ENCODE measurements at places on chromosomes 11 and 22. TPM values are rescaled to one million over a fixed set of nuclear protein-coding genes. Genes with fewer than 3 reads are reported as not detected.
A peak's percentile ranks its signal among the peaks of the same experiment; 100 is the strongest.

GRCh38 chr11:19589567-19590260 is 122.9 kb upstream of the NAV2 start:
- H3K4me1 ChIP-seq: no peaks in the 10 kb centered on the region
- H3K4me3 ChIP-seq: no peak overlapping the region
- H3K27me3 ChIP-seq: no peaks in the 10 kb centered on the region
- H3K36me3 ChIP-seq: no peaks in the 10 kb centered on the region

DNA sequence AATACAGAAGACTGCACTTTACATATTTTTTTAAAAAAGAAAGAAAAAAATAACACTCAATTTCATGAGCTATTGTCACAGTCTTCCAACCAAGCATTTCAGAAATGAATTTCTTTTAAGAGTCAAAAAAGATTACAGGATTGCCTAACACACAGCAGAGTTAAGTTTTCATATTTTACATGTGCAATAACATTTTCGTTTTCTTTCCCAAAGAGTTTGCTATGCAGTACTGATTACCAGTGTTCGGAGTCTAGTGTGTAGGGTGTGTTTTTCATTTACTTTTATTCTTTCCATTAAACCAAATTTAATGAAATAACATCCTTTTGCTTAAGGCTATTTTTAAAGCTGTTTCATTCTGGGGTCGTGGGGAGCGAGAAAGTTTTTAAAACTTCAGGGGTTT is 53.2 kb downstream of the MN1 start:
- no peaks in the 10 kb centered on the region for H3K36me3 ChIP-seq
- no peak for DNase-seq
- H3K27me3 ChIP-seq: peaks cover 9% of the 10 kb centered on the region
- H3K4me1 ChIP-seq: peaks cover 9% of the 10 kb centered on the region
- no peak overlapping the region for H3K4me3 ChIP-seq
- no peak overlapping the region for H3K27ac ChIP-seq

DNA sequence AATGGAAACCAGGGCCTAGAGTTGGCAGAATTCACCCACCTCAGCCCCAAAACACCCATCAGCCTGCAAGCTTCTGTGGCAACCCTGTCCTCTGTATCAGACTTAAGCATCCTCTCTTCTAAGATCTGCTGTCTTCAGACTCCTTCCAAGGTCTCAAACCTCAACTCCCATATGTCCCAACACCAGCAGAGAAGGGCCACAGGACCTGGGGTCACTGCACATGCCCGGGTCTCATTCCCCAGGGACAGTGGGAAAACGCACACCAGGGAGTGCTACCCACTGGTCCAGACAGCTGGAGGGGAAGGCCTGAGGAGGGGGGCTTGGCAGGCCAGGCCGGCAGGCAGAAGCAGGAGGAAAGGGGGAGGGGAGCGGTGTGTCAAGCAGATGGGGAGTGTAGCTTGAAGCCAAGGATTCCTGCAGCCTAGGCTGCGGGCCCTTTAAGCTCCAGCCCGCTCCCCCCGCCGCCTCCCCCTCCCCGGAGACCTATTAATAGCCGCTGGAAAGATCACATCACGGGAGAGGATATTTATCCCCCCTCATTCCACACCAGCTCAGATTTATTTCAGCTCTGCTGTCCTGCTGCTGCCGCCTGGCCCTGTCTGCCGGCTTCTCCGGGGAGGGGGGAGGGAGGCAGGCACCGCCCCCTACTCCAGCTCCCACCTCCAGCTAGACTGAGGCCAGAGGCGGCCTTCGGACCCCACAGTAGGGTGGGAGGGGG is 16.7 kb downstream of the BCL9L start:
- H3K4me1 ChIP-seq: peaks cover 72% of the 10 kb centered on the region
- H3K27ac ChIP-seq: peak overlapping the region; percentile 90
- H3K27me3 ChIP-seq: no peaks in the 10 kb centered on the region
- H3K4me3 ChIP-seq: peak overlapping the region; percentile 53
- DNase-seq: peak; percentile 75

DNA sequence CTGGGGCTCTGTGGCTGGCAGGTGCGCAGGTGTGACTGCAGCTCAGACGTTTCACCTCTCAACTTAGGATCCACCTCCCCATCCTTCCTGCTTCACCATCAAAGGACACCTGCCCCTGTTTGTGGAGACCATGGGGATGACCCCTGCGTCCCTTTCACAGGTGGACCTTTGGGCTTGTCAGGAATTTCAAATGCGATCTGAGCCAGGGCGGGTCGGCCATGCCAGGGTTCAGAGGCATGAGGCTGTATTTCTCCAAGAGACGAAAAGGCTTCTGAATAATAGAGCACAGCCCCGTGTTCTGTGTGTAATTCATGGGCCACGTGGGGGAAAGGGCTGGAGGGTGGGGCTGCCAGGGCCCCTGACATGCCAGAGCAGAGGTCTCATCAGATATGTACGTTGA is 668.0 kb downstream of the BRD1 start:
- no peak overlapping the region for H3K27ac ChIP-seq
- no peak overlapping the region for H3K4me3 ChIP-seq
- H3K27me3 ChIP-seq: peaks cover 16% of the 10 kb centered on the region

DNA sequence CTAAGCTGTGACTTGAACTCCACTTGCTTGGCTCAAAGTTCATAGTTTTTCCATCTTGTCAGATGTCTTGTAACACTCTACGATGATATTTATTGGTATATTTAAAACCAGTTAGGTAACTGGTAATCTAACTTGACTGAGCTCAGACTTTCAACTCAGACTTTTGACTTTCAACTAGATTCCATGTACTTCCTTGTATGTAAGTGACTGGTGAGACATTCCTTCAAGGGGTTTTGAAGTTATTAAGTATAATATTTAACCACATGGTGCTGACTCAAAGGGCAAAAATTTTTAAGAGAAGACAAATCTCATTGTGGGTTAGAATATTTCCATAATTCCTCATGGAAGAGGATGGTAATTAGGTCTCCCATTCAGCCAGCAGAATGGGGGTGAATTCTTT is 631.3 kb upstream of the ANO5 start:
- H3K36me3 ChIP-seq: no peaks in the 10 kb centered on the region
- H3K4me1 ChIP-seq: no peaks in the 10 kb centered on the region
- H3K27ac ChIP-seq: no peak overlapping the region
- no peaks in the 10 kb centered on the region for H3K27me3 ChIP-seq
- no peak for DNase-seq

DNA sequence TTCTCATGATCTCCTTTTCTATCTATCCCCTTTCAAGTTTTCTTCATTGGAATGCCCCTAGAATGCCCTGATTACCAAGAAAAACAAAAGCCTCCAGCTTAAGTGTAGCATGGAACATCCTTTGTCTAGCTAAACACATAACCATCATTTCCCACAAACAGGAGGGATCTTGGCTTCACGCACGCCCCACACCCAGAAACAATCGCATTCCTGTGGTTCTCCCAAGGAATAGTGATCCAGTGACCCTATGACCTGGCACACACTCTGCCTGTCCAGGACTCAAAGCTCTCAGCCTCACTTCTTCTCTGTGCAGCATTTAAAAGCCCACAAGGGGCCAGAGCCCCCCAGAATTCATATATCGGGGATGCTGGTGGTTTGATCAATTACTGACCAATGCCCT is 9.3 kb upstream of the POU2AF1 start:
- H3K4me1 ChIP-seq: no peaks in the 10 kb centered on the region
- DNase-seq: no peak
- no peak overlapping the region for H3K27ac ChIP-seq
- no peak overlapping the region for H3K4me3 ChIP-seq
- H3K27me3 ChIP-seq: no peaks in the 10 kb centered on the region

- no peak overlapping the region for H3K4me3 ChIP-seq
- peaks cover 10% of the 10 kb centered on the region for H3K4me1 ChIP-seq
- no peak overlapping the region for H3K27ac ChIP-seq
- peak; percentile 49 for DNase-seq
Observed at GRCh38 chr11:15770798-15771414, 585.4 kb downstream of the SOX6 start.

GRCh38 chr11:2190657-2191471 is 19.2 kb upstream of the TH start:
- H3K27ac ChIP-seq: no peak overlapping the region
- no peak overlapping the region for H3K4me3 ChIP-seq
- peaks cover 19% of the 10 kb centered on the region for H3K4me1 ChIP-seq
- DNase-seq: peak; percentile 66

- H3K27me3 ChIP-seq: no peaks in the 10 kb centered on the region
- DNase-seq: no peak
- no peak overlapping the region for H3K4me3 ChIP-seq
- no peaks in the 10 kb centered on the region for H3K36me3 ChIP-seq
- H3K27ac ChIP-seq: no peak overlapping the region
Observed at GRCh38 chr22:33461698-33462434, 403.7 kb upstream of the SYN3 start.

- no peaks in the 10 kb centered on the region for H3K27me3 ChIP-seq
- no peak for DNase-seq
- H3K27ac ChIP-seq: no peak overlapping the region
- no peaks in the 10 kb centered on the region for H3K4me1 ChIP-seq
- no peak overlapping the region for H3K4me3 ChIP-seq
Observed at GRCh38 chr11:121551463-121551862, 98.7 kb upstream of the SORL1-AS1 start.

DNA sequence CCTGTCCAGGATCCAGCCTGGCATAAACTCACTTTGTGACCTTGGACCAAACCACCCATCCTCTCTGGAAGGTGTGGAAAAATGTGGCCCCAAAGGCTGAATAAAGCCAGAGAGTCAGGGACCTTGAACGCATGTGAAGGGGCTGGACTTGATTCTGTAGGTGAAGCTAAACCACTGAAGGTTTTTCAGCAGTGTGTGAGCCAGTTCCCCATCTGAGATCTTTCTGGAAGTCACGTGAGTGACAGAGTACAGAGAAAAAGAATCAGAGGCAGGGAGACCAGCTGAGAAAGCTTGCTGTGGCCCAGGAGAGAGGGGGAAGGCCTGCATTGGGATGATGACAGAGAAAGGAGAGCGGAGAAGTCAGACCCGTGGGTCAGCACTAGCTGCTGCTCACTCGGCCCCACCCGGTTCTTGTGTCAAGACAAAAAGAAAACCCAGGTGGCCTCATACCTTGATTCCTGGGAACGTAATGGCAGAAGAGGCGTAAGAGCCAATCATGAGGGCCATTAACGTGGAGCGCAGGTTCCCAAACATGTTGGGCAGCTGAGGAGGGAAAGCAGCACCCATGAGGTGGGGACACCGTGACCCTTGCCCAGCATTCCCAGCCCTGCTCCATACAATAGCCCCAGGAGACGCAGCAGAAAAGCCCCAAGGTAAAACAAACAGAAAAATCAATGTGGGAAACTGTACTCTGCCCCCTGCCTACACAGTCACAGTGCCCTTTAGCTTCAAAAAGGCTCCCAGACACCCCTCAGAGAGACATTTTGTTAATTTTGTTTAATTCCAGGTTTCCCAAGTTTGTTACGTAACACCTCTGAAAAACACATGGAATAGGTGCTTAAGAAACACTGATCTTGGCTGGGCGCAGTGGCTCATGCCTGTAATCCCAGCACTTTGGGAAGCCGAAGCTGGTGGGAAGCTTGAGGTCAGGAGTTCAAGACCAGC is 17.9 kb downstream of the SLC43A1 start:
- H3K4me3 ChIP-seq: no peak overlapping the region
- DNase-seq: no peak
- peaks cover 14% of the 10 kb centered on the region for H3K36me3 ChIP-seq
- no peaks in the 10 kb centered on the region for H3K27me3 ChIP-seq

DNA sequence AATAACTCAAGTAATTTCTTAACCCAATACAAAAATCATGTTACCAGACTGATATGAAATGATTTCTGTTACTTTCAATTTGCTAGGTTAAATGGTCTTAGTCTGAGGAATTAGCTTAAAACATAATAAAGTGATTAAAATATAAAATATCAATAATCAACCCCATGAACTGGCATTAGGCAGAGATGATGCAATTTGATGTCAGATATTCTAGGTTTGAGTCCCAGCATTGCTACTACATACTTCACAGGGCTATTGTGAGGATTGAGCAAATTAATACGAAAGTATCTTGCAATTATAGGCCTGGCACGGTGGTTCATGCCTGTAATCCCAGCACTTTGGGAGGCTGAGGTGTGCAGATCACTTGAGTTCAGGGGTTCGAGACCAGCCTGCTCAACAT is 66.5 kb downstream of the PICALM start:
- H3K4me3 ChIP-seq: no peak overlapping the region
- H3K27me3 ChIP-seq: no peaks in the 10 kb centered on the region
- DNase-seq: no peak
- peaks cover 99% of the 10 kb centered on the region for H3K36me3 ChIP-seq
- H3K27ac ChIP-seq: no peak overlapping the region

DNA sequence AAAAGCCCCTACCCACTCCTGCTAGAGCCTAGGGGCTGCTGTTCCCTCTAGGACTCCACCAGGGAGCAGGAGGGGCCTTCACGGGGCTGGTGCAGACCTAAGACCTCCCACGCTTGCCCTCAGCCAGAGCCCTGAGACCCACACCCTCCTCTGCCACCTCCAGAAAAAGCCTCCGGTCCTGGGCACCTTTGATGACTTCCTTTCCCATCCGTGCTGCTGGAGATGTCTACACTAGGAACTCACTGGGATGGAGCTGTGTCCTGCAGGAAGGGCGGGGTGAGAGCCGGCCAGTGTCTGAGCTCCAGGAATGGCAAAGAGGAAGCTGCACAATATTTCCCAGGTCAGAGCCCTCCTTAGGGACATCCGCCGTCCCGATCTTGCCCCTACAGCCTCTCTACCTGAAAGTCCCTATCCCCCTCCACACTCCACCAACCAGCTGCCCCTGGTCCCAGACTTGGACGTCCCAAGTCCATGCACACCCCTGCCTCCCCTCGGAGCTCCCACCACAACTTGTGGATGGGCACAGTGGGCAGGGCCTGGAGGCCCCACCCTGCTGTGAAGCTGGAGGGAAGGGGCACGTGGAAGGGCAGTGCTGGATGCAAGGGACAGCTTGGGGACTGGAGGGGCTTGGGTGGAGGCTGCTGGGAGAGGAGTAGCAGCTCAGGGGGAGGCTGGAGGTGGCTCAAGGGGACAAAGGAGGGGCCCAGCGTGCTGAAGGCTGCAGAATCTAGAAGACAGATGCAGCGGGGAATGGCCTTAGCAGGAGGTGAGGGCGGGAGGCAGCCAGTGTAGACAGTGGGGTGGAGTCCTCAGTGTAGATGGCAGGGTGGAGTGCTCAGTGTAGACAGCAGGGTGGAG is 13.5 kb upstream of the LRP5 start:
- H3K36me3 ChIP-seq: no peaks in the 10 kb centered on the region
- H3K4me3 ChIP-seq: no peak overlapping the region
- H3K4me1 ChIP-seq: peaks cover 24% of the 10 kb centered on the region
- H3K27me3 ChIP-seq: no peaks in the 10 kb centered on the region
- no peak for DNase-seq

GRCh38 chr11:47723041-47723440 is 7.9 kb upstream of the AGBL2 start:
- no peak overlapping the region for H3K27ac ChIP-seq
- H3K4me1 ChIP-seq: no peaks in the 10 kb centered on the region
- H3K27me3 ChIP-seq: no peaks in the 10 kb centered on the region
- no peak overlapping the region for H3K4me3 ChIP-seq
- peaks cover 100% of the 10 kb centered on the region for H3K36me3 ChIP-seq
- DNase-seq: no peak

GRCh38 chr22:22463855-22464540 is 44.5 kb downstream of the ZNF280B start:
- no peaks in the 10 kb centered on the region for H3K4me1 ChIP-seq
- H3K27me3 ChIP-seq: peaks cover 22% of the 10 kb centered on the region
- no peak overlapping the region for H3K27ac ChIP-seq
- DNase-seq: no peak

The C11orf68 gene
- total RNA-seq: 36.5 TPM

The TYMP gene
- total RNA-seq: 151 TPM

The PATE3 gene
- total RNA-seq: not detected

The TMEM45B gene
- total RNA-seq: 13.8 TPM

The MMP13 gene
- total RNA-seq: not detected

The PANX2 gene
- 2.5 TPM for total RNA-seq

The KRTAP5-2 gene
- not detected for total RNA-seq

The OR52N4 gene
- not detected for total RNA-seq

The SCYL1 gene
- 61.2 TPM for total RNA-seq

Measured in lower lobe of right lung (tissue), 2 donors.